ENCODE measurements at places on chromosomes 1 and 21.

- DNase-seq, result peak; percentile 50
Measured at GRCh38 chr1:28087614-28088167, 719 bp downstream of the EYA3 start.

- no peak for DNase-seq
Measured at GRCh38 chr1:172351754-172352161, 68.7 kb upstream of the C1orf105 start.

GRCh38 chr1:81852961-81853360 lies 52.2 kb downstream of the ADGRL2 start:
- no peak for DNase-seq

GRCh38 chr1:199877526-199878384 lies 149.8 kb upstream of the NR5A2 start:
- no peak for DNase-seq

GRCh38 chr1:203291201-203292096 lies 13.9 kb upstream of the BTG2 start:
- no peak for DNase-seq

GRCh38 chr1:227797144-227797543 lies 18.3 kb upstream of the PRSS38 start:
- no peak for DNase-seq

DNA sequence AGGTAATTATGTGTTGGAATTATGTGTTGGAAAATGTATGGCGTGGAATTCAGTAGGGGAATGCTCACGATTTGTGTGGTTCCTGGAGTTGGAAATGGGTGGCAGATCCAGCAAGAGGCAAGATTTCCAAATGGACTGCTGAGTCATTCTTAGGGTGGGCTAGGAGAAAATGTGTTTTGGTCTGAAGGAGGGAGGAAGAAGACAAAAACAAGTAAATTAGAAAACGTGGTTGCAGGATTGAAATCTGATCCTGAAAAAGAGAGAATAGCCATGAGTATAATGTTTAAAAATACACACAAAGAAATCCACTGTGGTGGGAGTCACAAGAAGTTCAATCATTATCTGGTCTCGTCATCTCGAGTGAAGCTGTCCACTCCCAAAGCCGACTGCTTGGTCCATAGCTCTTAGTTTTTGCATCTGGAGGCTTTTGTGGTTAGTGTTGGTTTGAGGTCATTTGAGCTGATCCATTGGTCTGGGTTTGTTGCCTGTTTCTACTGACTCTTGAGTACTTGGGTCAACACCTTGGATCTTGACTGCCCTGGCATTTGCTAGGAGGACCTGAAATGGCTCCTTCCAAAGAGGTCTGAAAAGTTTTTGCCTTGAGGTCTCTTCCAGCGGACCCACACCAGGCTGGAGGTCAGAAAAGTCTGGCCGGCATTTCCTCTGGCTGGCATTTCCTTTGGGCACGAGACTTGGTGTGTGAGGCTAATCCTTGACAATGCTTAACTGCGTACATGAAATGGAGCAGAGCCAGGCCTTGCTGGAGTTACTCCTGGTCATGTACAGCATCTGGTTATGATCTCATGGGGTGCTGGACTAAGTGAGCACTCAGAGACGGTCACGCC lies 9.2 kb downstream of the MX2 start:
- DNase-seq, result no peak

DNA sequence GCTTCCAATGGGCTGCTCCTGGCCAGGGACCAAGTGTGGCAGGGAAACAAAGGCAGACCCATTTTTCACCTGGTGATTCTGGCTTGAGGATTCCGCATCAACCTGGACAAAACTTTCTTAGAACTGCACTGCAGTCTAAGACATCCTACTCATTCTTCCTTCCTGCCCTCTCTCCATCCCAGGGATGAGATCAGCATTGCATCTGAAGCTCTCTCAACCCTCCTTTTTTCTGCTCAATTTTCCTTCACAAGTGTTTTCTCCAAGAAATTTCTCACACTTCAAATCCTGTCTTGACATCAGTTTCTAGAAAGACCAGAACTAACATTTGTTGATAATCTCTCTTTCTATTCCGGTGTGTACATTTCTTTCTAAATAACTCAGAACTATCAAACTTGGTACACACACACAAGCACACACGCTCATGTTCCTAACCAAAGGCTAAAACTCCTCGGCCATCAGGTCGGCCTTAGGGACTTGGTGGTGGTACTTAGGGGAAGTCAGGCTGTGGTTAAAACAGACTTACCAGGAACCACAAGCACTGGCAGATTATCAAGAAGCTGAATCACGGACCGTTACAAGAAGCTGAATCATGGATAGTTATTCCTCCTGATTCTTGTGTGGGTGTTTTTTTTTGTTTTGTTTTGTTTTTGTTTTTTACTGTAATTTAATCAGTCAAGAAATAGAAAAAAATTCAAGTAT lies 21.0 kb upstream of the CXADR start:
- DNase-seq, result no peak

DNA sequence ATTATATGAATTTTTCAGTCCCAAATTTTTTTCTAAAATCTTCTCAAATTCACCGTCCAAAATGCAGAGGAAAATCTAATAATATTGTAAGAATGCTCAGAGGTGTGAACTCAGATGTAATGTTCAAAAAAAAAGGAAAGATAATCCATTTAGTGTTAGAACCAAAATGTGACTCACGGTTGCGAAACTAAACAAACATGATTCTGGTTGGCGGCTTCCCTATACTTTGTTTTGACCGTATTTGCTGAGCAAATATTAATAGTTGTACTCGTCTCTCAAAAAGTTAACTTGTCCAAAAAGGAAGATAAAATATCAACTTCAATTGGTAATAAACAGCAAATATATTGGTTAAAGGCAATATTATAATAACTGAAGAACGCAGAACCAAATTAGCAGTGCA lies 34.4 kb downstream of the ZSWIM5 start:
- DNase-seq, result no peak

DNA sequence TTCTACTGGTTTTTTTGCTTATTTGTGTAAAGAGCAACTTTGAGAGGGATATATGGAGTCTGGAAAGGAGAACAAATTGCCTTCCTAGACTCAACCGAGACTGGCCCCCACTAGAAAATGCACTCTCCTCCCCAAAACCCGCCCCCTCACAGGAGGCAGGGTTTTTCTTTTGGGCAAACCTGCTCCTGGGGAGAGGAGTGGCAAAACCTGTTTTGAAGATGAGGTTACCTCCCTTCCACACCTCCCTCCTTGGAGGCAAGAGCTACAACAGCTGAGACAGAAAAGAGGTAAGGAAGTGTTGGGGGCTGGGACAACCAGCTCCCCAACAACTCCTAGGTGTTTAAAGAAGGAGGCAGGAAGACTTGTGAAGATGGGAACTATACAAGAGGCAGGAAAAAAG lies at the start of gene BNIPL:
Gene BNIPL, plus strand, starts transcription at position 231 of the 400 bp plus-strand sequence. Its CDS starts 140 bp downstream, at position 371.
- no peak for DNase-seq

DNA sequence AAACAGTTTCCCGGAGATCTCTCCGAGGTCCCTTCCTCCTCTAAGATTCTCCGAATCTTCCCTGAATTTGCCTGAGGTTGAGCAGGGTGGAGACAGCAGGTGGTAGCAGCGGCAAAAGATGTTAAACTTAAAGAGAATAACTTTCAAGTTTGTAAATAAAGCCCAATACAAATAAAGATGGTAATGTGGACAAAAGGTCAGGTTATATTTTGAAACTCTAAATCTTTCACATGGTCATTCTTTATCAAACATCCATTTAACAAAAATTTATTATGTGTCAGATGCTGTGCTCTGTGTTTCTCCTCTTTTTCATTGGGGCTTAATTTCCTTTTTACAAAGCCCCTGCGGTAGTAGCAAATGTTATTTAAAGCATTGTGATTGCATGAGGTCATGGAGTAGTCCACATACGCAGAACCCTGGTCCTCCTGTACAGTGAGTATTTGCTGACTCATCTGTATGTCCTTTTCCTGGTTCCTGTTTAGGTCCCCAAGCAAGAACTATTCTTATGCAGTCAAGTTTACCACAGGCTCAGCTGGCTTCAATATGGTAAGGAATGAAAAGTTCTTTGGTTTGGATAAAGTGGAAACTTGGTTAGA lies 119.2 kb downstream of the ITSN1 start:
- DNase-seq, result no peak

GRCh38 chr1:37461698-37462436 lies 12.5 kb upstream of the ZC3H12A start:
- DNase-seq, result no peak

DNA sequence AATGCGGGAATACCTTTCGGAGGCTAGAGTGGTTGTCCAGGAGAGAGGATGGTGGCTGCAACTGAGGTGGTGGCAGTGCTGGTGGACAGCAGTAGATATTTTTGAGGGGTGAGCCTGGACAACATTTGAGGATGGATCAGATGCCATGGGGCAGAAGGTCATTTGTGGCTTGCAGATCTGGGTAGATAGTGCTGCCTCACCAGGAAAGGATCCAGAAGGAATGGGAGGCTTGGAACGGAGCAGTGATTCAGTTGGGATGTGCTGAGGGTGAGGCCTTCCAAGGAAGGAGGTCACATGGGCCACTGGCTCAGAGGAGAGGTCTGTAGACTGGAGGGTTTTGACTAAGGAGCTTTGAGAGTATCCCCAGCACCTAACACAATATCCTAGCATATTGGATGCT lies 110.8 kb upstream of the KAZN start:
- DNase-seq, result no peak

- DNase-seq, result no peak
Measured at GRCh38 chr1:75342786-75343185, 208.6 kb downstream of the LHX8 start.

All from activated CD4-positive, alpha-beta T cell treated with anti-CD3 and anti-CD28 coated beads, Interleukin-2, amount 10 ng/mL, durations not matched to agents 7 days and 5 days (primary cell).